Islet precursor cell (in vitro differentiated cells): ENCODE measurements at places on chromosomes 12 and 14.

- no peak for DNase-seq
Measured at GRCh38 chr14:103483600-103483999, 39.0 kb downstream of the CKB start.

GRCh38 chr12:123271001-123271668, 521 bp downstream of the CDK2AP1 start:
- DNase-seq, result peak; percentile 80

DNA sequence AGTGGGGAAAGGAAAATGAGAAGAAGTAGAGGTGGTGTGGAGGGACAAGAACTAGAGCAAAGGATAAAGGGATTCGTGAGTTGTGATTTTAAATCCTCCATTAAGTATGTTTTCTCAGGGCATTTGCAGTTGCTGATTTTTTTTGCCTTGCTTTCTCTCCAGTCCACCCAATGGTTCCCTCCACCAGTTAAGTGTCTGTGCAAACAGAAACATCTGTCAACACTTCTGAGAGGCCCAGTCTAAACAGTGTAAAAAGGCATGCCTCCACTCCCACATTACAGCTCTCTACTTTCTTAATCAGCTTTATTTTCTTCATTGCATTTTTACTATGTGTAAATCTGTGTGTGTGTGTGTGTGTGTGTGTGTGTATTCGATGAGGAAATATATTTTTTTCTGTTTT, 141.2 kb downstream of the PPFIA2 start:
- DNase-seq, result no peak

- DNase-seq, result no peak
Measured at GRCh38 chr12:51932218-51933076, 19.1 kb upstream of the ACVR1B start.

- no peak for DNase-seq
Measured at GRCh38 chr12:75120311-75120711, 89.3 kb downstream of the KCNC2 start.

DNA sequence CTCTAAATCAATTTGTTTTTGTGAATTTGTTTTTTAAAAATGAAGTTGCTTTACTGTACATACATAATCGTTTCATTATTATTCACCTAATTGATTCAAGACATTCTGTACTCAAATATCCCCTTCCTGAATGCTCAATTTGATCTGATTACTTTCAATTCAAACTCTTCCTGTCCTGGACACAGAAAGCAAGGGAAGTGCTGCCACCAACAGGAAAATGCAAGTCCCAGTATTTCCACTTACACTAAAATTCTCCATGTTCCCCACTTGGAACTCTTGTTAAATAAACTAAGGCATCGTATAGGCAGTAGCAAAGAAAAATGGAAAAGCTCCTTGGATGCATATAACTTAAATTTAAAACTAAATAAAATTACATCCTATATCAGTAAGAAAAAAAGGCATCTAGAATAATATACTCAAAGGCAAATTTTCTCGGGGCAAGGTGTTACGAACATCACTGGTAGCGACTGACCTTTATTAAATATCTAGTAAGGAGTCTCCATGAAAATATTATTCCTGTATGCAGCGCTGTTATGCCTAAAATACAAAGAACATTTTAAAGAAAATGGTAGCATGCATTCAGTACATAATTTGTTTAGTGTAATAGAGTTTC, 72.0 kb upstream of the DBX2 start:
- DNase-seq, result no peak

- DNase-seq, result no peak
Measured at GRCh38 chr14:34229140-34229539, 232.9 kb downstream of the SPTSSA start.

- DNase-seq, result no peak
Measured at GRCh38 chr12:113368331-113368730, 9.9 kb downstream of the PLBD2 start.

DNA sequence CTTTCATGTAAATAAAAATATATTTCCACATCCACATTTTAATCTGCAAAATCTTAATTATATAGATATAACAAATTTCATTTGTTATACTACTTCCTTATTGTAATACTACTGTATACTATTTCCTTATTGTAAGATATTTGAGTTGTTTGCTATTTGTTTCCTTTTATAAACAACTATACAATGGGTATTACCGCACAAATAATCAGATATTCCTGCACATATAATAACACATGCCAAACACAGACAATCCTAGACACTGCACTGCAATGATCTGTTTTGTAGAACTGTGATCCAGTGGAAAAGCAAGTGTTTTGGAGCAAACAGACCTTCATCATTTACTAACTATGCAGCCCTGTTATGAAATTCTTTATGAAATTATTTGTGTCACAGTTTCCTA, 30.5 kb downstream of the PRKD1 start:
- no peak for DNase-seq

GRCh38 chr12:18583655-18584054, 154.2 kb downstream of the PLCZ1 start:
- no peak for DNase-seq
